ENCODE measurements at places on chromosomes 11 and 22.

DNA sequence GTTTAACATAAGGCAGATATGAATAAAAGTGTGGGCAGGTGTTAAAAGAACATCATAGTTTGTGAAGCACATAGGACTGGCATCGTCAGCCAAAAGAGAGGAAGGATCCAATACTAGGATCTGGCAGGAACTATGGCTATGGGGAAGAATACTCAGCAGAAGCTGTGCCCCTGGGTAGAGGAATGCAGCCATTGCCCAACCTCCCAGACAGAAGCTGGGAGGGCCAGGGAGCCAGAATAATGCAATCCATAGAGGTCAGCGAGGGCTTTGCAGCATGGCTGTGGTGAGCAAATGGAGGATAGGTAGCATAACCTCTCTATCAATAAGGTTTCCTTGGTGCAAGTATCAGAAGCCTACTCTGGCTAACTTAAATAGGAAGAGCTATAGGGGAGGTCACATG, 11.7 kb upstream of the CSTF3 start:
- no peak for DNase-seq

DNA sequence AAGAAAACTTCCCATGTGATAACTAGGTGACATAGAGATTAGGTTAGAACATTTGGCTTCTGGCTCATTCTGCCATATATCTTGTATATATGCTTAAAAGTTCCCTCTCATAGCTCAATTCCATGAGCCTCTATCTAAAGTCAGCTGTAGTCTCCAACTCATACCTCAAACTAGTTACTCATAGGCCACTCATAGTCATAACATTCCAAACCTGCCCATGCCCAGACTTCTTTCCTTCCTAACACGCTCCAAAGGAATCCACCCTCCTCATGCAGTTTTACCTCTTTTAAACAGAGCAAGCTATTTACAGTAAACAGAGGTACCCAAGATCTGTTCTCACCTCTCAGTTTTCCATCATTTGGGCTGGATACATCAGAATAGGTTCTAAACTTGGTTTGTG, 39.4 kb downstream of the GLYATL2 start:
- no peak for DNase-seq

- DNase-seq: no peak
These were observed 106.7 kb upstream of the CCT8L2 start for GRCh38 chr22:16699326-16699725.

GRCh38 chr11:11668274-11668673, 46.5 kb upstream of the GALNT18 start:
- DNase-seq: no peak
